ENCODE measurements at places on chromosomes 13 and 19.
A peak's percentile ranks its signal among the peaks of the same experiment; 100 is the strongest.

GRCh38 chr13:50613356-50613831 lies 230.1 kb downstream of the DLEU7 start:
- DNase-seq = peak; percentile 34

DNA sequence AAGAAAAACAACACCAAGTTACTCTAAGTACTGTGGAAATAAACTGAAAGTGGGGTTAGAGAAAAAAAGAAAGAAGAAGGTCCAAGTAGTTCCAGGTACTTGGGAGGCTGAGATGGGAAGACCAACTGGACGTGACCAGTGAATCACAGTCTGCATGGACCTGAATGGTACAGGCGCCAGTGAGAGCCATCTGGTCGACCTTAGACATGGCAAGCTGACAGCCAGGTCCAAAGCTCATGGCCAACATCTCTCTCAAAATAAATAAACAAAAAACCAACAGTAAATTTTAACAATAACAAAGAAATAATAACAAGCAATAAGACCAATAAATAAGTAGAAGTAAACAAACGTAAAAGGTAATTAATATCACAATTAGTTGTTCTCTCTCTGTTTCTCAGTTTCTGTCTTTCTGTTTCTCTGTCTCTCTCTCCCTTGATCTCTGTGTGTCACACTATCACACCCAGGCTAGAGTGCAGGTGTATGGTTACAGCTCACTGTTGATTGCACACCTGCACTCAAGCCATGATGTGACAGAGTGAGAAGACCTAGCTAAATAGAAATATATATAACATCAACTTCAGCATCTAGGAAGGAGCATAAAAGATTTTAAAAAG lies 31.6 kb upstream of the ZNF724 start:
- DNase-seq = no peak

- DNase-seq = no peak
Measured at GRCh38 chr19:19655051-19655594, 8.4 kb downstream of the ATP13A1 start.

DNA sequence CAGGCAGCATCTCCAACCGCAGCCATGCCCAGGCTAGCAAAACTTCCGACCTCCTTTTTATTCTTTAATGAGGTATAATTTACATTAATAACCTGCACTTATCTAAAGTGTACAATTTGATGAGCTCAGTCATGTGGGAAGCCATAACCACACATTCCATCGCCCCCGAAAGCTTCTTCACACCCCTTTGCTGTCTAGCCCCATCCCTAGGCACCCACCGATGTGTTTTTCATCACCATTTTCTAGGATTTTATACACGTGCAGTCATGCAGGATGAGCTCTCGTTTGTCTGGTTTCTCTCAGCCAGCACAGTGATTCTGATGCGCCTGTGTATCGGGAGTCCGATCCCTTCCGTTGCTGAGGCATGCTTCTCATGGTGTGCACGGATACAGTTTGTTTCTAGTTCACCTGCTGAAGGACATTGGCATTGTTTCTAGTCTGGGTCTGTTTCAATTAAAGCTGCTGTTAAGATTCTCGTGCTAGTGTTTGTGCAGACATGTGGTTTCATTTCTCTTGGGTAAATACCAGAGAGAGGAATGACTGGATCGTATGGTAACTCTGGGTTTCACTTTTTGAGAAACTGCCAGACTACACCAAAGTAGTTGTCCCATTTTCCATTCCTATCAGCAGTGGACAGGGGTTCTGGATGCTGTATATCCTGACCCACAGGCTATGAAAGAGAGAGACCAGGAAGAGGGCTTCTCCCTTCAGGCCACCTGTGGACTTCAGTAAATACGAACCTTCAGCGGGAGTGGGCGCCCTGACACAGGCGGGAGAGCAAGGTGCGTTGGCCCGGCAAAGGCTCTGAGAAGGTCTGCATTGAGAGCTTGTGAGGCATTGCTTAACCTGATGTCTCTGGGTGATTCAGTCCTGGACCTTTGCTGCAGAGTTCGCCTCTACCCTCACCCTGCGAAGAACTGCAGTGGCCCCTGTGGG lies 4.9 kb downstream of the AP1M1 start:
- peak; percentile 11 for DNase-seq
